NCI-H1436 treated with DMSO at 0.1 percent for 48 hours (cell line): ENCODE measurements at places on chromosomes 1 and 21.

DNA sequence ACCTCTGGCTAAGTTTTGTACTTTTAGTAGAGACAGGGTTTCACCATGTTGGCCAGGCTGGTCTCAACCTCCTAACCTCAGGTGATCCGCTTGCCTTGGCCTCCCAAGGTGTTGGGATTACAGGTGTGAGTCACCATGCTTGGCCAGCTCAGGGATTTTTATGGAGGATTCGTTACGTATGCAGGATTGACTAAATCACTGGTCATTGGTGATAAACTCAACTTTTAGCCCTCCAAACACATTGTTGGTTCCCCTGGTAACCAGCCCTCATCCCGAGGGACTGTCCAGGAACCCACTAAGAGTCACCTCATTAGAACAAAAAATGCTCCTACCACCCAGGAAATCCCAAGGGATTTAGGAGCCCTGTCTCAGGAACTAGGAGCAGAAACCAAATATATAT, 40.4 kb downstream of the ST3GAL3 start:
- no peak for DNase-seq

GRCh38 chr1:16231331-16232315, 5.4 kb downstream of the CPLANE2 start:
- DNase-seq: no peak

GRCh38 chr1:167563579-167564246, 10.2 kb upstream of the CREG1 start:
- peak; percentile 2 for DNase-seq

GRCh38 chr1:42420121-42420520, 35.7 kb downstream of the ZMYND12 start:
- no peak for DNase-seq

DNA sequence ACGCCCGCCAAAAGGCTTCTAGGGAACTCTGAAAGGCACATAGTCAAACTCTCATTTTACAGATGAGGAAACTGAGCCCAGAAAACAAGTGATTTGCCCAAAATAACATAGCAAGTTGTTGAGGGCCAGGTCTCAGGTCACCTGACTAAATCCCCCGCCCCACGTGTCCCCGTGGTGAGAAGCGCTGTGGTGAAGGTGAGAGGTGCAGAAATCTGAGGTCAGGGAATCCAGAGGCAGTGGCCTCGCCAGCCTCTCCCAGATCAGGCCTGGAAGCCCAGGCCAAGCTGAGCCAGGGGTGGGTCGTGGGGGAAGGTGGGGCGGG, 5.1 kb downstream of the HDGF start:
- DNase-seq: no peak

DNA sequence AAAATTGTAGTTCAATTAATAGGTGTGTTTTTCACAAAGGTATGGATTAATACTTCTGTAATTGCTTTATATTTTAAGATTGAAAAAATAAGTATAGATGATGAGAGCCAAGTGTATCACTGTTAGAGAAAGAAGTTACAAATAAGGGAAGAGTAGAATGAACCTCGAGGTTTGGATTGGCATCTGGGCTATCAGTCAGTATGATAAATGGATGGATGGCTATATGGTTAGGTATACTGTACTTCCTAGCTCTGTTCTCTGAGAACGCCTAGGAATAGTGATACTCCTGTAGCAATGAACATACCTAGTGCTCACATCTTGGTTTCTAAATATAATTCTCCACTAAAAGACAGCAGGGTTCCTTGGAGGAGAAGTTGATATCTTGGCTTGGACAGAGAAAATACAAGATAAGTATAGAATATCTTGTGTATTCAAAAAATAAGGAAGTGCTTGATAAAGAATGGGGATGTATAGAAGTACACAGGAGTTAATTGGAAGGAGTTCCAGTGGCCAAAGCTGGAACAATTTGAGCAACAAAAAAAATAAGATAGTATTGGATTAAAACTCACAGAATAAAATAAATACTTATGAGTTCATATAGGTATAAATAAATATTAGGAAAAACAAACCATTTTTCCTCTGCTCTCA, 12.4 kb downstream of the IPO9 start:
- DNase-seq: no peak

DNA sequence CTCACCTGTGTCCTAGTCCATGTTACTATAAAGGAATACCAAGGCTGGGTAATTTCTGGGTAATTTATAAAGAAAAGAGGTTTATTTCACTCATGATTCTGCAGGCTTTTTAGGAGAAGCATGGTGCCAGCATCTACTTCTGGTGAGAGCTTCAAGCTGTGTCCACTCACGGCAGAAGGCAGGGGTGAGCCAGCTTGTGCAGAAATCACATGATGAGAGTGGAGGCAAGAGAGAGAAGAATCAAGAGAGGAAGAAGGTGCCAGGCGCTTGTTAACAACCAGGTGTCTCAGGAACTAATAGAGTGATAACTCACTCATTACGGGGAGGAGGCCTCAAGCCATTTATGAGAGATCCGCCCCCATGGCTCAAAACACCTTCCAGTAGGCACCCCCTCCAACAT, 67.5 kb upstream of the CD34 start:
- no peak for DNase-seq

- DNase-seq: no peak
Observed at GRCh38 chr1:99745061-99745460, 21.4 kb downstream of the FRRS1 start.

GRCh38 chr1:186421446-186421845, 39.5 kb downstream of the PDC start:
- no peak for DNase-seq

DNA sequence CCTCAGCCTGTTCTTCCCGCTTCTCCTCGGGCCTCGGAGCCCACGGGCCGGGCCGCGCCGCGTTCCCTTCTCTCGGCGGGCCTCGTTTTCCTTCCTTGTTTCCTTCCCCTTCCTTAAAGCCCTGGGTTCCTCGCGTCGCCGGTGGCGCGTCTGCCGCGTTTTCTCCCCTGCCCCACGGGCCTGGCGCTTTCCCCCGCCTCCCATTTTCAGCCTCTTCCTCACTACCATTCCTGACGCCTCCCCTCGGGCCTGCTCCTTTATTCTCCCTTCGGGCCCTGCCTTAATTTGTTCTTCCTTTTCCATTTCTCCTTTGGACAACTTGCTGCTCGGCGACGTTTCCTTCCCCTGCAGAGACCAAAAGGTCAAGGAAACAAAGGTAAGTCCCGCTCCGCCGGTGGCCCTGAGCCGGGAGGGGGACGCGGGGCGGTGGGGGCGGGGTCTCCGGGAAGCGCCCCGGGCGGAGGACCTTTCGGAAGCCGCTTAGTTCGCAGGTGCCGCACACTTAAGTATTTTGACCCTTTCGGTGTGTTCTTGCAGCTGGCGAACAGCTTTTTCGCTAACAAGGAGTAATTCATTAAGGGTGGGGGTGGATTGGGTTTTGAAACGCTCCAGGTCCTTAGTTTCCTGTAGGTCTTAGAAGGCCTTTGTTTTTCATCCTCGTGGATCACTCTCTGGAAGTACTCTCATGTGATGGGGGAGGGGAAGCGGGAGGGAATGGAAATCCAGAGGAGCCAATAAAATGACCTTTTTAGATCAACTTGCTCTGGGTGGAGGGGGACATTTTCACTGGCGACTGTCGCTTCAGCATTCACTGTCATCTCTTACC, 780 bp downstream of the YTHDF2 start:
- DNase-seq: no peak

GRCh38 chr1:14247666-14248065, 350.8 kb upstream of the KAZN start:
- no peak for DNase-seq

- no peak for DNase-seq
Observed at GRCh38 chr1:178385662-178386061, 111.1 kb downstream of the CLEC20A start.

- no peak for DNase-seq
Observed at GRCh38 chr1:220902916-220903315, 23.7 kb downstream of the HLX start.

DNA sequence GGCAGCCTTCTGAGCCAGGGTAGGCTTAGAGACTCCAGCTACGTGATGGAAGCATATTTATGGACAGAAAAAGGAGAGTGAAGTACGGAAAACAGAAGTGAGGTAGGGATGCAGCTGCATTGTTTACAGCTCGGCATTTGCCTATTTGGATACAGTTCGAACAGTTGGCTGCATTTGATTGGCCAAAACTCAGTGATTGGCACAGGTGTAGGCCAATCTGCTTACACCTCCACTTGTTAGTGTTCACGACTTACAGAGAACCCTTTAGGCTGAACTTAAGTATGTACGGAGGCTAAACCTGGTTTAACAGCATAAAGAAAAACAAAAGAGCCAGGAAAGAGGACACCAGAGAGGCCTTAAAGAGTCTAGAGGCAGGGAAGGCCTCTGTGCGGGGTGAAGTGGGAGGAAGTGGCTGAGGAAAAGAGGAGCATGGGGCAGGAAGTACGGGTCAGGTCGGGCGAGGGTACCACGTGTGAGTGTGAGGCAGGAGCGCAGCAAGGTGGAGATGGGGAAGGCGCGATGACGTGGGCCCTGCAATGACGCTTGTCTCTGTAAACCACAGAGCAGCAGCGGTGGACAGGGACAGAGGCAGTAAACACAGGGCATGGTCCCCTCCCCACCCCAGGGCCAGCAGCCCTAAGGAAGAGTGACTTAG, 32.0 kb downstream of the RSPH1 start:
- DNase-seq: peak; percentile 51
